ENCODE measurements at places on chromosomes 6 and 20.

- DNase-seq, result no peak
Measured at GRCh38 chr6:111890988-111891387, 17.7 kb upstream of the FYN start.

DNA sequence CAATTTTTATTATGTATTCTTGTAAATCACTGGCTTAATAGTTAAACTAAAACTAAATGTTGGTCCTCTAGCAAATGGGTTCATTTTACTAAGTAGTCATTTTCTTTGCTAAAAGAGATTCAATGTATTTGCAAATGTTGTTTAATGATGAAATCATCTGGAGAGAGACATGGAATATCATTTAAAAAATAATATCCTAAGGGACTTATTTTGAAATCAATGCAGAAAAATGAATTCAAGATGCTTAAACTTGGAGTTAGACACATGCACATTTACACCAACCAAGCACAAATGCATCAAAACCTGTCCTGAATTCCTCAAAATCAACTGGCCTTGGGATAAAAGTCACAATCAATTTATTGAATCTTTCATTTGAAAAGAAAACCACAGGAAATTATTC lies 165.0 kb upstream of the RNF217 start:
- DNase-seq, result no peak

DNA sequence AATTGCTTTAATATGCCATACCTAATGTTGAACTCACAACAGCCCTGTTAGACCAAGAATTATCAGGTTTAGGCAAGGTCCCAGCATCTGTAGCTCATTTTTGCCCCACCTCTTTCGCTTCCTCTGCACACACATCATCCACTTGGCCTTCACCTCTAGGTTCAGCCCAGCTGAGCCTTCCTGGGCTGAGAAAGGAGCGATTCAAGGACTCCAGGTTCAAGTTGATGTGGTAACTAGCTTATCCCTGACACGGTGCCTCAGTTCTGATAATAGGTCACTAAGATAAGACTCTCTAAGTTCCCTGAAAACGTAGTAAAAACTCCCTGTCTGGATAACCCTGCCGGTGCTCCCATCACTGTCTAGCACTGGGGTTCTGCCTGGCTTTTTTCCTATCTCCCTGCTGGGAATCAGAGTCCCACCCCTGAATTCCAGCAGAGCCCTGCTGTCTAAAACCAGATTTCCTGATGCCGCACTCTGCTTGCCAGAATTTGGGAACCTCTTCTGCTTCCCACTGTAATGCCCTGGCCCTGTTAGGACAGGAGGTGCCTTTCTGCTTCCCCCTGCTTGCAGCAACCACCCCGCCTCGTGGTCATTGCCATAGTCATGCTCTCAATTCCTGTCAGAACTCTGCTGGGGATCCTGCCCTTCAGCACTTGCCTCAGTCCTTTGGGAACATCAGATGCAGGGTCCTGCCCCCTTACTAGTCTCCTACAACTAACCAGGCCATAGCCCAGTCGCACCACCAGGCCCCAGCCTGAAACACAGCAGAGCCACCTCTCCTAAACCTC lies 47.6 kb downstream of the ALDH8A1 start:
- DNase-seq, result no peak

GRCh38 chr6:166707045-166707444 lies 80.0 kb upstream of the RPS6KA2 start:
- DNase-seq, result no peak

DNA sequence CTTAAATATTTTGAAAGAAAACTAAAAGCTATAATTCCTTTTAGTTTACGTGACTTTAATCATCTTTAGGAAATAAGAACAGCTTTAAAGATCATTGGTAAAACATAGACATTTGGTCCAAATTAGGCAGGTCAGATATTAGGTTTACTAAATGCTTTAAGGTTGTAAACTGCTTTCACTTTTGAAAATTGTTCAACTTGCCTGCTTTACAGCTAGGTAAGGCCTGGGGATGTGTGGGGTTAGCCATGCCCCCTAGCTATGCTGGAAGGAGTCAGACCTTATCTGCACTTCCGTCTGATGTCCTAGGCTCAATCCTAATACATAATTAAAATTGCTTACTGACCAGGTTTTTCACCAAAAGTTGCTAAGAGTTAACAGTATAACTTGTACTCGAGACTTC lies 30.5 kb upstream of the TPD52L1 start:
- no peak for DNase-seq

DNA sequence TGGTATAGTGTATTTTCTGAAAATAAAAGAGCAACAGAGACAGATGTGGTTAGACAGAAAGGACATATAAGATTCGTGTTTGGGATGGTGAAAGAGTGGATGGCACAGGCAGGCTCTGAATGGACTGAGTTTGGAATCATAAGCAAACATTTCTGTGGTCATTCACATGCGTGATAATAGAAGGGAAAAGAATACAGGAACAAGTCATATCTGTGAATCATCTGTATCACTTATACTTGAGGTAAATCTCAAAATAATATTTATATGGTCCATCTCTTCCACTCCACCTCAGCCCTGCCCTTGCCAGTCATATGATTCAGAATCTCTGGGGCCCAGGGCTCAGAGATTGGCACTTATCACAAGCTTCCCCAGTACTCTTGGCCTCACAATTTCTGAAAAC lies 535.1 kb downstream of the BCKDHB start:
- DNase-seq, result no peak

DNA sequence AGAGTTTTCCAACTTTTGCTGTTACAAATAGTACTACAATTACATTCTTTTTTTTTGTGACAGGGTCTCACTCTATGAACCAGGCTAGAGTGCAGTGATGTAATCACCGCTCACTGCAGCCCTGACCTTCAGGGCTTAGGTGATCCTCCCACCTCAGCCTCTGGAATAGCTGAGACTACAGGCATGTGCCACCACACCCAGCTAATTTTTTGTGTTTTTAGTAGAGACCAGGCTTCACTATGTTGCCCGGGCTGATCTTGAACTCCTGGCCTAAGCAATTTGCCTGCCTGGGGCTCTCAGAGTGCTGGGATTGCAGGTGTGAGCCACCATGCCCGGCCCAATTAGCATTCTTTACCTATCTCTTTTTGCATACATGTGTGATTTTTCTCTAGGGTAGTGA lies 12.5 kb downstream of the ATRN start:
- DNase-seq, result no peak

DNA sequence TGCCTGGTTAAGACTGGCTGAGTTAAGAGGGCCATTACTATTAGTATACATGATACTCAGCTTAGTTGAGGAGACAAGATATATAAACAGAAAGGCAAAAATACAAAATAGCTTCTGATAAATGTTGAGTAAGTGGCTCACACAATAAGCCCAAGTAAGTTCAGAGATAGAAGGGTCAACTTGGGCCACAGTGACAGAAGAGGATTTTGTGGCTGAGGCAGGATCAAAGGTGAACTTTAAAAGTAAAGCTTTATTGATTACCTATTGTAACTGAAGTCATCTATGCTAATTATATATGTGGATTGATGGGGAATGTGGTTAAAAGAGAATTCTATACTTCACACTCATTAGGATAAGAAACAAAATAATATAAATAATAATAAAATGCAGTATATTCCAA lies 80.8 kb downstream of the PHACTR2 start:
- DNase-seq, result no peak

DNA sequence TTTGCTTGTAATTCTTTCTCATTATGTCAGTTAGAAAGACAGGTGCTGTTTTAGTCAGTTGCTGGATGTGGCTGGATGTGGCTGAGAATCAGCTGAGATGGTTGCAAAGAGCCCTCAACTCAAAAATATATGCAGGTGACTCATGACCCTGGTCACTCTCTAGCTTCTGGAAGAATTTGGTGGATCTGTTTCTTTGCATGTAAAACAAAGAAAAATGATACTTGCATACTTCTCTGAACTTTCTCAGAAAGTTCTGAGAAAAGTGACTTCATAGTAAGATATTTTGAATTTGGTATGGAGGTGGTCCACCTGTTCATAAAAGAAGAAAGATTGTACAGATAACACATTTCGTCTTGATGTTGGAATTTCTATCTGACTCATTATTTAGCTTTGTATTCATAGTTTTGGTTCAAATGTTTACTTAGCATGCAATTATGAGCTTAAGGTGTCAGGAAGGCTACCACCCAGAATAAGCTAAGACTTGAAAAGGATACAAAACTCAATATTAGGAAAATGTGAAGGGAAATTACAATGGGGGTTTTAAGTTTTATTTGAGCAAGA lies 163.2 kb upstream of the OLIG3 start:
- no peak for DNase-seq

DNA sequence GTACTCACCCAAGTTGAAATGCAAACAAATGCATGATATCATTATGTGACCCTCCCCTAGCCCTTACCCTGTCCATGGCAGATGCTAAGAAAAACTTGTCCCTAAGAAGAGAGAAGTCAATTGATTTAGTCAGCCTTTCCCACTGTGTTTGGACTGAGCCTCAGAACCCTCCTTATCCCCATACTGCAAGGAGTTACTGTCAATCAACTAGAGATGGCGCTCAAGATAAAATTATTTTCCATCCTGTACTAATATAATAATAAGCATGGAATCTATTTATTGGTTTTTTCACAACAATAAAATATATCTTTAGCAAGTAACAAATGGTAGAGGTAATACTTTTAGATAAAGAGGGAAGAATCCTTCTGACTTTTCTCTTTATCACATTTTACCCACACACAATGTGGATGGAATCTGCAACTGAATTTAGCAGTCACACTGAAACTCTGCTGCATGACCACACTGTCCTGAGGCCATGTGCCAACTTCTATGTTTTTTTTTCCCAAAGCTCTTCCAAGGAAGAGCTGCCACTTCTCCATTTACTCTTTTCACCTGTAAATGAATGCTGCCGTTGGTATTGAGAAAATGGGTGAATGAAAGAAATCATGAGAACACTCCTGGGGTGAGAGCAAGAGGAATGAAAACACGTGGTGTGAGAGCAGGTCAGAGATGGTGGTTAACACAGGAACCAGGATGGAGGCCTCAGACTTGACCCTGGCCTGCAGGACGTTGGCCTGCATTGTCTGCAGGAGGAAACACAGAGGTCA lies 10.5 kb downstream of the NT5E start:
- no peak for DNase-seq

GRCh38 chr6:25070547-25071366 lies 135.0 kb upstream of the RIPOR2 start:
- DNase-seq, result peak; percentile 45

DNA sequence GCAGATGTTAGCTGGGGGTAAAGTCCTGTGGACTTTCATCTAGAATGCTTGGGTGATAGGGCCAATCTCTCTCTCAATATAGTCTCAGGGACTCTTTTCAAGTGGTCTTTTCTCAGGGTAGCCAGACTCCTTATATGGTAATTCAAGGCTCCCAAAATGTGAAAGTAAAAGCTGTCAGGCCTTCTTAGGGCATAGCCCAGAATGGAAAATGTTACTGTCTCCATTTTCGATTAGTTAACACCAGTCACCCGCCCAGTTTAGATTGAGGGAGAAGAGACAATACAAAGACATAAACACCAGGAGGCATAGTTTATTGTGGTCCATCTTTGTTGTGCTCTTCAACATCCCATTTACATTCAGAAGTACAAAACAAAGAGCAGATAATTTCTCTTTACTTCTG lies 295.8 kb downstream of the EPHA7 start:
- no peak for DNase-seq

- peak; percentile 99 for DNase-seq
Measured at GRCh38 chr6:111591370-111591900, 14.2 kb downstream of the TRAF3IP2 start.

DNA sequence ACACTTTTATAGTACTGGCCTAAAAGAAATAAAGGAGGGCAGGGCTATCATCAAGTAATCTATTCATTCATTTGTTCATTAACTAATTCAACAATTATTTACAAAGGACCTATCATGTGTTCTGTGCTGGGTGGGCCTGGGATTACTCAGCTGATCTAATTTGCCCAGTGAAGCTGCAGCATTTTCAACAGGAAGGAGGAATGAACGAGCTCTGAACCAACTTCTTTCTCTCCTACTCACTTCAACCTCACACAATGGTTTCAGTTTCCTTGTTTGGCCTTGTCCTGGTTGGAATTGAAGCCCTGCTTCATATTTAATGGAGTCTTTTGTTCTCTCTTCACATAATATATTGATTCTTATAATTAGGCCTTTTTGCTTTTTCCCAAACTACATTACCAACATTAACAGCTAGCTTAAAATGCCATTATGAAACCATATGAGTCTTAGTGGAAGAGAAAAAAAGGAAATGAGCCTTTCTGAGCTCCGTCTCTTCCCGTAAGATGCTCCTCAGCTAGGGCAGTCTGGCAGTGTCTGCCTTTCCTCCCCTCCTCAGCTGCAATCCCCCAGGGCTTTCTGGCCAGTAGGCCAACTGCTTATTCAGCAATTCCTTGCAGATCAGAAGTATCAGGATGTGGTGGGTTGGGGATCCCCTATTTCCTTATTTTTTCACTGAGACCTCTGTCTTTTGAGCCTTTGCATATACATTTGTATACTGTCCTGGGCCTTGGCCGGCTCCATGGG lies 79.4 kb upstream of the NRN1 start:
- no peak for DNase-seq

- DNase-seq, result no peak
Measured at GRCh38 chr6:33372526-33373123, 19.0 kb upstream of the KIFC1 start.

DNA sequence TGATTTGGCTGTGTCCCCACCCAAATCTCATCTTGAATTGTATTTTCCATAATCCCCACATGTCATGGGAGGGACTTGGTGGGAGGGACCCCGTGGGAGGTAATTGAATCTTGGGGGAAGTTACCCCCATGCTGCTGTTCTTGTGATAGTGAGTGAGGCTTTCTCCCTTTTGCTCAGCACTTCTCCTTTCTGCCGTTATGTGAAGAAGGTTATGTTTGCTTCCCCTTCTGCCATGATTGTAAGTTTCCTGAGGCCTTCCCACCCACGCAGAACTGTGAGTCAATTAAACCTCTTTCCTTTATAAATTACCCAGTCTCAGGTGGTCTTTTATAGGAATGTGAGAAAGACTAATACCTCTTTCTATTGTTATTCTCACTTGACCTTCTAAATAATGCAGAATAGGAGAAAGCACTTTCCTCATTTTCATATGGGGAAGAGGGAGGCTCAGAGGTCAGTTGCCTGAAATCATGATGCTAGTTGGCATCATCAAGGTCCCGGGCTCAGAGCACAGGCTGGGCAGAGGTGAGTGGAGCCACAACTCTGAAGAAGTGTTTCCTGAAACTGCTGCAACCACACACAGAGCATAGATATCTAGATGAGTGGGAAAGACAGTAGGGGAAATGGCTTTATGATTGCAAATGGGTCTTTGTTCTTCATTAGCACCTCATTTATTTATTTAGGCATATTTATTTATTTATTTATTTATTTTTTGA lies 191.0 kb downstream of the QKI start:
- DNase-seq, result no peak

GRCh38 chr6:130223508-130223907 lies 757 bp upstream of the SAMD3 start:
- DNase-seq, result no peak

DNA sequence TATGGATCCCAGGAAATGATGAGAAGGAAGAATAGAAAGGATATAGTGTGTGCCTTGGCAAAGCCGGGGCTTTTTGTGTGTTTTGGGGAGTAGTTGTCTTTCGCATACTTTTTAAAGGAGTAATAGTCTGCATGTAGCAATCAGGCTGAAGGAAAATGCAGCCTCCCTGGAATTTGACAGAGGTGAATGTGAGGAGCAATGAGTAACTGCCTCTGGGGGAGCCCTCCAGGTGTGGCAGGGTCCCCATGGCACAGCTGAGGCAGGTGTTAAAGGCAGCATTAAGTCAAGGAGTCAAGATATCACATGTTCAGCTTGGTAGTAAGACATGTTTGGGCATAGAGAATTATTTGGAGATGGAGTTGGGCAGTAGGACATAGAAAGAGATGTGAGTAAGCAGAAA lies 203.1 kb downstream of the C6orf118 start:
- DNase-seq, result no peak

- no peak for DNase-seq
Measured at GRCh38 chr20:17525650-17526049, 5.5 kb downstream of the BFSP1 start.

Measured in fibroblast of skin of left biceps (primary cell).